ENCODE measurements at places on chromosomes 4 and X.

- DNase-seq, result no peak
Measured at GRCh38 chr4:87530868-87531267, 1.7 kb upstream of the SPARCL1 start.

GRCh38 chr4:135601351-135601750, 1399.8 kb upstream of the PABPC4L start:
- DNase-seq, result no peak

- no peak for DNase-seq
Measured at GRCh38 chr4:128349921-128350320, 62.3 kb upstream of the PGRMC2 start.

DNA sequence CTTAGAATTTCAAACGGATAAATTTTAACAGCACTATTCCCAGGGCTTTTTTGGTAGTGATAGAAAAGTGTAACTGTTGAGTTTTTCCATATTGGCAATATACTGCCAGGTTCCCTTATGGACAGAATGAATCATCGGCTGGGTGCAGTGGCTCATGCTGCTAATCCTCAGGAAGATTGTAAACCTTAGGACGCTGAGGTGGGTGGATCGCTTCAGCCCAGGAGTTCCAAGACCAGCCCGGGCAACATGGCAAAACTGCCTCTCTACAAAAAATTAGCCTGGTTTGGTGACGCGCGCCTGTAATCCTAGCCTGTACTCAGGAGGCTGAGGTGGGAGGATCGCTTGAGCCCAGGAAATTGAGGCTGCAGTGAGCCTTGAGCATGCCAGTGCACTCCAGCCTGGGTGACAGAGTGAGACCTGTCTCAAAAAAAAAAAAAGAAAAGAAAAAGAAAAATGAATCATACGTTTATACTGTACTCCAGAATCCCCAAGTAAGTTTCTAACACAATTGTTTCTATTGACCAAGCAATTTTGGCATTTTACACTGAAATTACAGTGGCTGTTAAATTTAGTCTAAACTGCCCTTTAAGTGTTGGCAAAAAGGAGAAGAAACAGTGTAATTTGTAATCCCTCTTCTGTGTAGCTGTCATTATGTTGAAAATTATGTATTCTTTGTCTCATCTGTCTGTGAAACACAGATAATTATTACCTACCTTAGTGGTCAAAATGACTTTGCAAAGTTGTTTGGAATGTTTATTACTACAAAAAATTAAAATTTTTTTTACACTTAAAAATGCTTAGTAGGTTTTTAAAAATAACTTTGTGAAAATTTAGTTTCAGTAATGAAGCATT, 1.8 kb downstream of the SLC30A9 start:
- no peak for DNase-seq

GRCh38 chr4:76585897-76586360, 150.9 kb downstream of the SHROOM3 start:
- DNase-seq, result no peak

- no peak for DNase-seq
Measured at GRCh38 chr4:150192986-150193385, 114.7 kb downstream of the DCLK2 start.

All from stimulated activated CD4-positive, alpha-beta T cell treated with anti-CD3 and anti-CD28 coated beads, TNF-alpha, amount 100 ng/mL, for 4 hours (primary cell).